Activated CD8-positive, alpha-beta memory T cell treated with anti-CD3 and anti-CD28 coated beads for 1 hour (primary cell): ENCODE measurements at places on chromosomes 12 and 14.

DNA sequence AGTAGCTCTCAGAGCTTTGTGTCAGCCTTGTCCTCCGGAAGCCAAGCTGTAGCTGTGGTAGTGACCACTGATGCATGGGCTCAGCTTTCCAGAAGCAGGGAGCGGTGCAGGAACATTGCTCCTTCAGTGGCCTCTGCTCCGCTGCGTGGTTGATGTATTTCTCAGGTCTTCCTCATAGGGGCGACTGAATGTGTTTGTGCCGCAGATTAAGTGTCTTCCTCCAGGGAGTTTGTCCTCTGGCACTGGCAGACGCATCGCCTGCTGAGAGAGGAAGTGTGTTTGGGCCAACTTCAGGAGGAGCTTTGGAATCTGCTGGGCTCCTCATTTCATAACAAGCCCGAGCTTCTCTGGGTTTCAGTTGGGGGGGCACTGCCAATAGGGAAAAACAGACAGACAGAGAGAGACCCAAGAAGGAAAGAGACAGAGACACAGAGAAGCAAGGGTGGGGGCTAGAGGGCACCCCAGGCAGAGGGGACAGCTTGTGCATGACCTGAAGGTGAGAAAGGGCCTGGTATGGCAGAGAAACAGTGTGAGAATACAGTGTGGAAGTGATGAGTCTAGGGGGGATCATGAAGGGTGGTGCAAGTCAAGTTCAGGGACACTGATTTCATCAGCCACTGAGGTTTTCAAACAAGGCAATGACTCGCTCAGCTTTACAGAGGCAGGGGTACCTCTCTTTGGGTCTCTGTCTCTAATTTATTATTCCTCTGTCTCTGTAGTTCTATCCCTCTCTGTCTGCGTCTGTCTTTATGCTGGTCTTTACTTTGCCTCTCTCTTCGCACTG is 69.4 kb upstream of the PRIMA1 start:
- no peak for DNase-seq

DNA sequence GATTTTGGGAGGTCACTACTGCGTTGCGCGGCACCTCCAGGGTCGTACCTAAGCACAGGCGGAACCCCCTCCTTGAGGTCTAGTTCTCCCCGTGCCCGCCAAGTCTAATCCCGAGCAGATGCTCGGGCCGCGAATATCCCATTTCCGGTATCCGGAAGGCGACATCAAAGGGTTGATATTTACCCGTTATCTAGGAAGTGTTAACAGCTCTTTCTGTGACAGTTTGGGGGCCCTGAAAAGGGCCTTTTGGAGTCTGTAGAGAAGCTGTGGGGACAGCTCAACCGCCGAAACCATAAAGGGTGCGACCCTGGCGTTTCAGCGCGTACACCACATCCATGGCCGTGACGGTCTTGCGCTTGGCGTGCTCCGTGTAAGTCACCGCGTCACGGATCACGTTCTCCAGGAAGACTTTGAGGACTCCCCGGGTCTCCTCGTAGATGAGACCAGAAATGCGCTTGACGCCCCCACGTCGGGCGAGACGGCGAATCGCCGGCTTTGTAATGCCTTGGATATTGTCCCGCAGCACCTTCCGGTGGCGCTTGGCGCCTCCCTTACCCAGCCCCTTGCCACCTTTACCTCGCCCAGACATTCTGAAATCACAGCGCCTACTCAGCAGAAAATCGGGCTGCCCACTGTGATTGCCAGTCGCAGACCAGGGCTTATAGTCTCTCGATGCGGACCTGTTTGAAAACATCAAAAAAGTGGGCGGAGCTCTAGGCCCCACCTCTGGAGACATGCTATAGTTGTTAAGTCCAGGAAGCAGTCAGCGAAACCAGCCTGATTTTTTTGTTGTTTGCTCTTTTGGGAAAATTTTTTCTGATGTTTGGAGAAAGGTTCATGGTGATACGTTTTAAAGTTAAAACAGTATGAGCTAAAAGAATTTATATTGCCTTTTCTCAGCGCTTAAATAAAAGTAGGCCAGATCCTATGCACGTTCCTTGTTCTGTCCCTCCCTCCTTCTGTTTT is 32.5 kb downstream of the WBP11 start:
- DNase-seq: peak; percentile 89

GRCh38 chr12:77606348-77606747 is 224.3 kb upstream of the NAV3 start:
- no peak for DNase-seq

DNA sequence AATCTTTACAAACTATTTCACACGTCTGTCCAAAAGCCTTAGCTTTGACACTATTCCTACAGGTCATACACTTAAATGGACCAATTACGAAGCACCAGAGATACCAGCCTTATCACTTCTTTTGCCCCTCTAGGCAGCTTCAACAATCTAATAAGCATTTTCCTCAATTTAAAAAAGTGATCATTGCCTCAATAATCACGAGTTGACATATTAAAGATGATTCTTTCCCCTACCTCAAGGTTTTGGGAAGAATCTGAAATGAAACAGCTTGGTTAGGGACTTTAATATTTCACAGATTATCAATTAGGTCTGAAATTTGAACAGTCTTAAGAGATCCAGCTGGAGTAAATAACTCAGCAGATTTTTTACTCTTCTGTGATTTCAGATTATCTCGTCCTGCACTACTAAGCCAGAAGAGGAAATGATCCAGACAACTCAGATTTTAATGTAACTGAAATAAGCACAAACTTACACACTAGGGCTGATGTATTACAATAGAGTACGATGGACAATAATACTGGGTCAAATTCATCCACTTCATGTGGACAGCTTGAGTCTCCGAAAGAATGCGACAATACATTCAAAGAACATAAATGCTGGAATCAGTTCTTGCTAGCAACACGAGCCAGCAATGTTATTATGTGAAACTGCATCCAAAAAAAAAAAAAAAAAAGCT is 15.9 kb downstream of the UBE2N start:
- DNase-seq: no peak
